ENCODE measurements at places on chromosomes 2 and 18.

DNA sequence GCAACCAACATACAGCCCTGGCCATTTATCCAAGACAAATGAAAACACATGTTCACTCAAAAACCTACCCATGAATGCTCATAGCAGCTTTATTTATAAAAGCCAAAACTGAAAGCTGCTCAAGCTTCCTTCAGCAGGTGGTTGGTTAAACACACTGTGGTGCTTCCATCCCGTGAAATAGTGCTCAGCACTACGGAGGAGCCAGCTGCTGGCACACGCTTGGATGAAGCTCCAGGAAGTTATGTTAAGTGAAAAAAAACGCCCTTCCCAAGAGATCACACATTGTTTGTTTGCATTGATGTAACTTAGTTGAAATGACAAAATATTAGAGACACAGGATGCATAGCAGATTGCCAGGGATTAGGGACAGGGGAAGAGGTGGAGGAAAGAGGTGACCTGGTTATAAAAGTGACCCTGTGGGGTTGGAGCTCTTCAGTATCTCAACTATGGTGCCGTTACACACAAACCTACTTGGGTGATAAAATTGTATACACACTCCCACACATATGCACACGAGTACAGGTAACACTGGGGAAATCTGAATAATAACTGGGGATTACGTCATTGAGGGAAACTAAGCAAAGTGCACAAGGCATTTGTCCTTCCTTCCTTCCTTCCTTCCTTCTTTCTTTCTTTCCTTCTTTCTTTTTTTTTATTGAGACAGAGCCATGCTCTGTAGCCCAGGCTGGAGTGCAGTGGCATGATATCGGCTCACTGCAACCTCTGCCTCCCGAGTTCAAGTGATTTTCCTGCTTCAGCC, 6.2 kb upstream of the ALPG start:
- DNase-seq: no peak

- DNase-seq: no peak
Measured at GRCh38 chr2:206218156-206218555, 56.3 kb upstream of the ZDBF2 start.

GRCh38 chr2:216757532-216757931, 62.2 kb upstream of the IGFBP5 start:
- no peak for DNase-seq

- no peak for DNase-seq
Measured at GRCh38 chr2:113812204-113812603, 55.8 kb upstream of the SLC35F5 start.

GRCh38 chr2:42917425-42917927, 125.1 kb upstream of the HAAO start:
- peak; percentile 25 for DNase-seq

DNA sequence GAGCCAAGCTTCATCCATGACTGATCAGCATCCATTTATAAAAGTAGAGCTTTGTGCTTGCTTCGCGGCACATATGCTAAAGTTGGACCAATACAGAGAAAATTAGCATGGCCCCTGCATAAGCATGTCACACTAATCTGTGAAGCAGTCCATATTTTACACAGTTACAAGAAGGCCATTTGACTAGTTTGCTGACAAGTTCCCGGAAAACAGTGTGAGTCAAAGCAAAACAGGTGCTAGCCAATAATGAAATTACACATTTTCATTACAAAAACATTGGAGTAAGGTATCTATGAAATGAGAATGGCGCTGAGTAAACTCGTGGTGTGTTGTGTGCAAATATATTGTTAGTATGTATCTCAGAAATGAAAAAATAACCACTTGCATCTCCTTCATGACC, 4.7 kb downstream of the ANKRD62 start:
- peak; percentile 13 for DNase-seq

GRCh38 chr18:69897397-69898108, 50.1 kb downstream of the CD226 start:
- peak; percentile 66 for DNase-seq

- DNase-seq: no peak
Measured at GRCh38 chr18:24475926-24476589, 15.6 kb downstream of the HRH4 start.

- DNase-seq: peak; percentile 85
Measured at GRCh38 chr2:189674374-189675112, at the start of gene ANKAR. TSS of gene ANKAR (plus strand) at chr2:189674670. CDS start at chr2:189676491, 1,821 bp downstream.

DNA sequence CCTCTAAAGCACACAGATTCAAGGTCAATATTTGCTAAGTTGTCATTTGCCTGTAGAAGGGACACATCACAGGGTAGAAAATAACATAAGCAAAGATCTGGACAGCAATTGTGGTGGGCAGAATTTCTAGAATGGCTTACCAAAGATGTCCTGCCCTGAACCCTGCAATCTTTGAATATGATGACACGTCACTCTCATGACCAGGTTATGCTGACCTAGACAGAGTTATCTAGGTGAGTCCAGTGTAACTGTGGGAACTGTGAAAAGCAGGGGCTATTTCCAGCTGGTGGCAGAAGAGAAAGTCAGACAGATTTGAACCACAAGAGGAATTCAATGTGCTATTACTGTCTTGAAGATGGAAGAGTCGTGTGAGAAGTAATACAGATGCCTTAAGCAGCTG, 112.3 kb upstream of the CNGA3 start:
- no peak for DNase-seq

DNA sequence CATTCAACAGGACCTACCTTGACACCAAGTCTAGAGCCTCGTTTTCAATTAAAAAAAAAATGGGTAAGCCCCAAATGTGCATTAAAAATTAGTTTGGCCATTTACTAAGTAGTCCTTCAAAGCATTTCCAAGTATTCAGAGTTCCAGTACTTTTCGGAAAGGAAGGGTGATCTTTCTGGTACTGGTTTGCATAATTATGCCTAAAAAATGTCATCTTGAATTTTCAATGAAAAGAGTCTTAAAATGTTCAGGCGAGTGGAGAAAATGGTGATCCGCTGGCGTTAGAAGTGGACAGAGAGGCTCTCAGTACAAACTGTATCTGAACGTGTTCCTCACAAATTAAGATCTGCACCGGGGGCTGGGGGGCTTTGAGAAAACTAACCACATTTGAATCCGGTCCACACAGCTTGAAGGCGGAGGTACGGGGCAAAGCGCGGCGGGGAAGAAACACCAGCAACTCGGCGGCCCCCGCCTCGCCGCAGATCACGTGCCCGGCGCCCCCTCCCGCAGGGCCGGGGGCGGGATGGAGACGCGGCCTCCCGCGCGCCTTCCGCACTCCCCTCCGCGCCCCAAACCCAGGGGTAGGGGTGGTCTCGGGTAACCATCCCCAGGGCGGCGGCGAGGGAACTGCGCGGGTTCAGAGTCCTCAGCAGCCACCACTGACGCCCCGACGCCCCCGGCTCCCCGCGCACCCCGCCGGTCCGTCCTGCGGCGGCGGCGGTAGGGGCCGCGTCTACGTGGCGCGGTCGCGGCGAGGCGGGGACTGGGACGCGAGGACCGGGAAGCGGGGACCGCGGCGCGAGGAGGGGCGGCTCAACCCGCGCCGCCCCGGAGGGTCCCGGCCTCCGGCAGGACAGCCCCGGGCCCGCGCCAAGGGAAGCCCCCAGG, 564 bp downstream of the LPIN2 start:
- DNase-seq: peak; percentile 63

- no peak for DNase-seq
Measured at GRCh38 chr18:33854827-33855139, 276.8 kb downstream of the ASXL3 start.

DNA sequence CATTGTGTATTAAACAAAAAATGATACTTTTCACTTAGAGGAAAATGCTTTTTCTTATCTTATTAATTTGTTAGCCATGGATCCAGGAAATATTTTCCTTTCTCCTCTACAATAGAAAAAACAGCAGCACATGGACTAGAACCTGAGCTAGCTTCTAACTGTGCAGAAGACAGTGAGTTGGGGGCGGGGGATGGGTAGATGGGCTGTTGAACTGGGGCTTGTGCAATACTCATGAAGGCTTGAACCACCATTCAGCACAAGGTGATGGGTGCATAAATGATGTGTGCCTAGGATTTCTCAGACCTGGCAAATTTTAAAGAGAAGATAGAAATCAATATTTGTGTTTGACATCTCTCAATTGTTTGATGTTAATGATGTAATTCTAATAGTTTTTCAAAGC, 42.0 kb downstream of the COL5A2 start:
- no peak for DNase-seq

DNA sequence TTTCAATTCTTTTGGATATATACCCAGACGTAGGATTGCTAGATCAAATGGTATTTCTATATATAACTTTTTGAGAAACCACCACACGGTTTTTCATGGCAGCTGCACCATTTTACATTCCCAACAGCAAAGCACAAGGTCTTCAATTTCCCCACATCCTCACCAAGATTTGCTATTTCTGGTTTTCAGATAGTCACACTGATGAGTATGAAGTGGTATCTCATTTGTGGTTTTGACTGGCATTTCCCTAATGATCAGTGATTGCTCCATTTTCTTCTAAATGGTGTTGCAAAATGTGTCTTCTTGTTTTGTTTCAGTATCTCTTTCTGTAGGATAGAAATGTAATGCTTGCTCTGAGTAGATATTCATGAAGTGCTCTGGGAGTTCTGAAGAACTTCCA, 52.0 kb downstream of the ANKRD44 start:
- DNase-seq: no peak

DNA sequence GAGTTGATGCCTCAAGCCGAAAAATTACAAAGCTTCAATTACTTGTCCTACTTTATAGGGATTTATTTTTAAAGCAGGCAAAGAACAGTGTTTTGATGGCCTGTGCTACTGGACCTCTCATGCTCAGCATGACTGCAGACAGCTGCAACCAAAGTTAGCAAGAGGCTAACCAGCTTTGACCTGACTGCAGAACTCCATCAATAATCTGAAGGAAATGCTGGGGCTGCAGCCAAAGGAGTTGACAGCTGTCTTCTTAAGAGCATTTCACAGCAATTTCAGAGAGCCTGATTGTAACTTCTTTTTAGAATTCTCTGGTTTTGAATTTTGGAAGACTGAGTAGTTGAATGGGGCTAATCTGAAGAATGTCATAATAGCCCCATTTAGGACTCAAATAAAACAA, 46.5 kb upstream of the SESTD1 start:
- DNase-seq: no peak

GRCh38 chr2:43220229-43220751, 6.1 kb downstream of the ZFP36L2 start:
- DNase-seq: no peak

DNA sequence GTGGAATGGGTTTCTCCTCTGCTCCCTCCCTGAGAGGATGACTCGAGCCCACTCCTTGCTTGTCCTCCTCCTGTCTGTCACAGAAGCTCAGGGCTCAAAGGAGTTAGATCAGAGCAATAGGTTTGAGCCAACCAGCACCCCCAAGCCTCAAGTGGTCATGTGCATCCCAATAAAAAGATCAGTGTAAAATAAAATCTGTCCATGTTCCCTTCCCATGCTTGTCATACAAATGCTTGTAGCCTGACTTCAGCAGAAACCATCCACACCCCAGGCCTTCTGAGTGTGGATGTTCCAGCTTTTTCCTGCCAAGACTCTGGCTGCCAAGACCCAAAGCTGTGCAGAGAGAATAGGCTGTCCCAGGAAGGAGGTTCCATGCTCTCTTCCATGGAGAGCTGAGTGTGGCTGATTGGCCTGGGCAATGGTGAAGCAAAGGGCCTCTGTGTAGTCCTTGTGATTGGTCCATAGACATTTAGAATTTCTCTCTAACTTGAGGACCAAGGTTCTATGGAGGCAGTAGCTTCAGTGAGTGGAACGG, 67.4 kb downstream of the GYPC start:
- no peak for DNase-seq

GRCh38 chr18:58158008-58158407, 114.0 kb downstream of the NEDD4L start:
- no peak for DNase-seq

DNA sequence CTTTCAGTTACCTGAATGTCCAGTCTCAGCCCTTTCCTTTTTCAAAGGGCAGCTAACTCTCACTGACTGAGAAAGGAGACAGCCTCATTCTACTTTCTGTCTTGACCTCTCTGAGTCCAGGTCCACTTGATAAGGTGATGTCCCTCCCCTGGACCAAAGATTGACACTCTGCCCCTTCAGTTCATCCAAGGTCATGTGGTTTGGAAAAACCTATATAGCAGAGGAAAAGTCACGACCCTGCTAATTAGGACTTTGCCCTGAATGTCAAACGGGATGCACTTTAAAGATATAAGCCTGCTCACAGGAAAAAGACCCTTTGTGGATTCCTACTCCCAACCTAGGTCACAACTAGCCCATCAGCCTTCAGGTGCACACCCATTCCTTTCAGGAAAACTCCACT, 208.3 kb downstream of the AGPS start:
- DNase-seq: no peak
